ENCODE measurements at places on chromosomes 7 and 10.

GRCh38 chr10:132269266-132270230 is 38.2 kb downstream of the STK32C start:
- no peak for DNase-seq

DNA sequence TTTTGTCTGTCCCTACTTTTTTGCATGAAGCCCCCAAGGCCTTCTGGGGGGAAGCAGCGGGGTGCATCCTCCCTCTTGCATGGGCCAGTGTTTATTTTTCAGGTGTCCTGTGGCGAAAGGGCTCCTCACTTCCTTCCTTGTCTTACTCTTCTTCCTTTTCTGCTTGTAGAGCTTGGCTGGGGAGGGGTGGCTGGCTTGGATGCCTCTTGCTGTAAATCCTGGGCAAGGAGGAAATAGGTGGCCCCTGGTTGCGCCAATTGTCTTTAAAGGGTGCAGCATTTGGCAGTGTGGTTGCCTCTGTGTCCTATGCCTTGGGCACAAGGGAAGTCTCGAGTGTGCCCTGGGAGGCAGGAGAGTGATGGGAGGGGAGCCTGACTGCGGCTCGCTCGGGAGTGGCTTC is 95.0 kb downstream of the SH2D4B start:
- DNase-seq = no peak

DNA sequence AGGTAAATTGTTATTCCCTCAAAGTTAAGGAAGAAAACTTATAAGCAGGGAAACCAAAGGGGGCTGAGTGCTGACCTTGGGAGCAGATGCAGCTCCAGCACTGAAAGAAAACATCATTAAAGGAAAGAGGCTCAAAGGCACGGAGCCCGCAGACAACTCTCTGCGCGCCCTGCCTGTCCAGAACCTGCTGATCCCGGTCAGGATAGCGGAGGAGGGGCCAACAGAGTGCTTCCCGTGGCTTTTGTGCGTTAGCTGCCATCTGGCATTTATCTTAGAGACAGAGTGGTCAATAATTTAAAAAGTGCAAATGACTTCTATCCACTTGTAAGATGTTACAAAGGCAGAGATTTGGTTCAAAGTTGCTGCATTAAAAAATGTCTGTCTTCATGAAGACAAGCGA is 162.1 kb downstream of the FANK1 start:
- DNase-seq = no peak

- no peak for DNase-seq
These were observed 7.8 kb upstream of the DPYSL4 start for GRCh38 chr10:132178672-132179545.

- DNase-seq = no peak
These were observed 140.7 kb upstream of the AOAH start for GRCh38 chr7:36865019-36865418.

DNA sequence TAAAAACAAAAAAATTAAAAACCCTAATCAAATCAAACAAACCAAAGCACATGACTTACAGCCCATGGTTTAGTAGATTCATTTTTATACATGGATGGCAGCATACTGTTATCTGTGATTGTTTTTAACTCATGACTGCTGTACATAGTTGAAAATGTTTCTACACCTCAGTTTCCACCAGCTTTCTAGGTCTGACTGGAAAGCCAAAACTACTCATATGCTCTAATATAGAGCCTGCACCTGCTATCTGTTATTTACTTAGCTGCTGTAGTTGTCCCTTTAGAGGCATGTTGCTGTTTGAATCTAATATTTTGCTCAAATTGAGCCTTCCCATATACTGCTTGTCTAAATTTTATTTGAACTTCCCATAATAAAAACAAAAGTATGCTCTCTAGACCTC is 289.9 kb upstream of the LRRN3 start:
- no peak for DNase-seq

DNA sequence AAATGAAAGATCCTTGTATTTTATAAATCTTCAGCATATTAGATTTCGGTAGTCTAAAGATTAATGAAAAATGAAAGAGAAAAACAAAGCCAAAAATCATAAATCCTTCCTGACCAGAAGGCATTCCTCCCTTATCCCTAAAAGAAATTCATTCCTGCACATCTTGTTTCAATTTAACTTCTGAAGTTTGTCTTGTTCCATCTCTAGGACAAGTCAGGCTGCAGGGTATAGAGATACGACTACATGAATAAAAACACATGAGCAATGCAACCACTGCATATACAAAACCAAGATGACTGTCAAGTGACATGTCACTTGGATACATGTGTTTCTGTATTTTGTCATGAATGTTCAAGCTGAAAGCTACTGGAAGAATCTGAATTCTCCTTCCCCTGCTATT is 214.9 kb downstream of the JAZF1 start:
- no peak for DNase-seq

- DNase-seq = no peak
These were observed 95.7 kb upstream of the EEPD1 start for GRCh38 chr7:36057323-36057722.

- peak; percentile 82 for DNase-seq
These were observed 29.0 kb downstream of the GSTO2 start for GRCh38 chr10:104297697-104298660.

GRCh38 chr10:33267708-33268107 is 66.8 kb downstream of the NRP1 start:
- no peak for DNase-seq

- DNase-seq = no peak
These were observed 224.9 kb upstream of the NFE2L3 start for GRCh38 chr7:25926891-25927625.

DNA sequence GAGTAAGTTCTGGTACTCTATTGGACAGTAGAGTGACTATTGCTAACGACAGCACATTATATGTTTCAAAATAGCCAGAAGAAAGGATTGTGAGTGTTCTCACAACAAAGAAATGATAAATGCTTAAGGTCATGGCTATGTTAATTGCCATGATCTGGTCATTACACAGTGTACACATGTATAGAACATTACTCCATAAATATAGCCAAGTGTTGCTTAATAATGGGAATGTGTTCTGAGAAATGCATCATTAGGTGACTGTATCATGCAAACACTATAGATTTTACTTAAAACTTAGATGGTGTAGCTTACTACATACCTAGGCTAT is 19.6 kb downstream of the EPC1 start:
- DNase-seq = no peak

GRCh38 chr7:95549818-95550529 is 46.3 kb downstream of the PDK4 start:
- DNase-seq = peak; percentile 82

- peak; percentile 71 for DNase-seq
These were observed 44.3 kb upstream of the ZC3HAV1 start for GRCh38 chr7:139153832-139154231.

GRCh38 chr10:51313773-51314478 is 239.6 kb downstream of the PRKG1 start:
- DNase-seq = no peak

DNA sequence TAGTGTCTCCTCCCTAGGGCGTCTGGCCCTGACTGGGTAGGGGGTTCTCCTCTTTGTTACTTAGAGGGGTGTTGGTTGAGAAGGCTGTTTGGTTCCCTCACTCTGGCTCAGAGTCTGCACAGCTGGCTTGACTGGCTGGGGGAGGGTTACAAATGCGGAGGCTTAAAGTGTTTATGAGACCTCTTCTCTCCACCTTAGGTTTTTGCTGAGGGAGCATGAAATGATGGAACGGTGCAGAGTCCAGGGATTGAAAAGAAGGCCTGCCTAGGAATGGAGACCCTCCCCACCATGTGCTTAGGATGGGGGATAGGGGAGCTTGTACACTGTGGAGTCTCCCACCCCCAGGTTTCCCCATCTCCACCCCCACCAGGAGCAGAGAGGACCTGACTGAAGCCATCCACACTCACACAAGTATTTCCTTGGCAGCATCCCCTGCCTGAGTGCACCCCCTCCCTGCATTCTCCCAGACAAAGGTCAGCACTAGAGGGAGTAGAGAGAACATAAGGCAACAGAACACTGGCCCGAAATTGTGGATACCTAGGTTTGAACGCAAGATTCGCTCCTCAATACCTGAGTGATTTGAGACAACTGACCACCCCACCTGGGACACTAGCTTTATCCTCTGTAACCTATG is 1.7 kb upstream of the LDB1 start:
- DNase-seq = no peak

- no peak for DNase-seq
These were observed 5.0 kb upstream of the EGFR start for GRCh38 chr7:55013851-55014250.

DNA sequence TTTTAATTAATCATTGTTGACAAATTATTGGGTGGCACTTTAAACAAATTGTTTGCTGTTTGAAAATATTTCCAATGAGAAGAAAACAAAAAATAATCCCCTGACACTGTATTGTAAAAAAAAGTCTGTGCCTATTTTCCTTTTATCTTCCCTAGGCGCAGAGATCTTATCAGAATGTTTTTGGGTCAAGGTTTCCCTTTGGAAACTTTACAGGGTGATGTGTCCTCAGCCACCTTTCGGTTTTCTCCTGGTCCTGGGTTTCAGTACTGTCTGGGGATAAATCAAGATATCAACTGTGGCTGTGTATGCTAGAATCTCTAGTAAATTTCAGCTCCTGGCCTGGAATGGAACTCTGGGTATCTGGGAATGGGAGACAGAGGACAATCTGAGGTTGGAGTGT is 1.4 kb downstream of the ZNF107 start:
- no peak for DNase-seq

DNA sequence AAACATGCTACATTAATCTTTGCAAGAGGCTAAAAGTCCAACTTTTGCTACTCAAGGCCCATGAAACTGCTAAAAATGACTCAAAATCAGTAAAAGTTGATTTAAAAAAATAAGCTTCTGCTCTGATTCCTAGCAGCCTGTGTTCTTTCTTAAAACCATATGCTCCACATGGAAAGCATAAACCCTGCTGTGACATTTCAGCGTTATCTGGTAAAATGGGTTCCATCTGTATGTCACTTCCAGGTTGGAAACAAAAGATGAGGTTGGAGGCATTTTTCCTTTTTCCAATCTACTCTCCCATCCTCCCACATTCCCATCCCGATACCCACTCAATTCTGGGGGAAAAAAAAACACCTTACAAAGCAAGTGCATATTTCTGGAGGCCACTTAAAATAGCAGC is 439.5 kb downstream of the NEBL start:
- DNase-seq = no peak

DNA sequence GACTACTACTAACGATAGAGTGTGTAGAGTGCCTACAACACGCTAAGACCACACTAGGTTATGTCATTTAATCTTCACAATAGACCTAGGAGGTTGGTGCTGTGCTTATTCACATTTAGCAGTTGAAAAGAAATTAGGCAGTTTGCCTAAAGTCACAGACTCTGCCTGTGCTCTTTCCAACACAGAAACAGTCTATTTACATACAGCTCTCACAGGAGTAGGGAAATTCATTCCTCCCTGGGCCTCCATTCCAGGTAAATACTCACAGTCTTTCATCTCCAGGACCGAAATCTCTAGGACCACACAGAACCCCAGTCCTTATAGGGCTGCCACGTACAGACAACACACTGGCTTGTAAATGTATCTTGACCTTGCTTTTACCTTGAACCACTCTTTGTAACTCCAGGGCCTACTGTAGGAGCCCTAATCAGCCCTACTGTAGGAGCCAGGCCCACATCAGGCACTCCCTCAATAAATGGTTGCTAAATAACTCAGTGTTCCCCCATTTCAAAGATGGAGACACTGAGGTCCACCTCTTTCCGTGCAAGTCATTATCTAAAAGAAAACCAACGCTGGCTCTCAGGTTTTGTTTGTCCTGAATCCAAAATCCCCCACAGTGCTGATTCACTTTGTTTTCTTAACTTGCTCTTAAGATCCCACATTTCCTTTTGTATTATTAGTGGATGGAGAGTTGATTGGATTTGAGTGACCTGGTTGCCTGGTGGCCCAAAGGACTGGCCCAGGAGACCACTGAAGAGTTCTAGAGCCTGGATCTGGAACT is 146.9 kb downstream of the KCNMA1 start:
- no peak for DNase-seq

DNA sequence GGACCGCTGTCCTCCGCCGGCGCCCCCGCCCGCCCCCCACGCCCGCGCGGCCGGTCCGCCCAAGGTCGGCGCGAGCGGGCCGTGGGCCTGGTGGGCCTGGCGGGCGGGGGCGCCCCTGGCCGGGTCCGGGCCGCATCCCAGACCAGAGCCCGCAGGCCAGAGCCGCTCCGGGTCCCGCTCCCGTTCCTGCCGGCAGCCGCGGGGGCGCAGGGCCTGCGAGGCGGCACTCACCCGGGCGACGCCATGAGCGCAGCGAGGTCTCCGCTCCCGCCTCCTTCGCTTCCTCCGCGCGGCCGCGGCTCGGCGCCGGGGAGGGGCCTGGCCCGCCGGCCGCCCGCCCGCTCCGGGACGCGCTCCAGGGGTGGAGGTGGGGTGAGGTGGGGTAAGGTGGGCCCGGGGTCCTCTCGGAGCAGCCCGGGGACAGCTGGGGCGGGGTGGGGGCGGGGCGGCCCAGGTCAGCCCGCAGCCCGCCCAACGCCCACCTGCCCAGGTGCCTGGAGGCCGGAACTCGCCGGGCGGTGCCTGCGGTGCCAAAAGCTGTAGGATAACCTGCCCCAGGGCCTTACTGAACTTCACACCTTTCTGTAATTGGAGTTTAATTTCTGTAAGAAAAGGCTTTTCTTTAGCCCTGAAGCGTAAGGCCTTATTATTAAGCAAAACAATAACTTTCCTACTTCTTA is at the start of gene URGCP:
URGCP (minus strand) TSS at position 266 of the 680 bp plus-strand sequence; CDS start at position 245, 21 bp downstream.
- DNase-seq = peak; percentile 45

GRCh38 chr7:126659124-126659523 is 593.6 kb downstream of the GRM8 start:
- no peak for DNase-seq

DNA sequence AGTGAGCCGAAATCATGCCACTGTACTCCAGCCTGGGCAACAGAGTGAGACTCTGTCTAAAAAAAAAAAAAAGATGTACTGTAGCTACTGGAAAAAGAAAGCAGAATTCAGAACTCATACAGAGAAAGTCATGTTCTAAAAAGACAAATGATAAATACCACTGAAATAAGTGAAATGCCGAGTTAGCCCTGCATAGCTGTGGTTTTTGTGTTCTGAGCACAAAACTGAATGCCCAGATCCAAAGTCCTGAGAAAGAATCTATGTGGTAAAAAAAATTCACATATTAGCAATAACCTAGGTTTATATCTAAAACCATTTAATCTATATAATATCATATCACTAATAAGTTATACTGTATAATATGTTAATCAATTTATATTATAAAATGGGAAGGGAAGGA is 29.3 kb upstream of the HECW1 start:
- no peak for DNase-seq

- no peak for DNase-seq
These were observed 11.7 kb downstream of the TRIM8 start for GRCh38 chr10:102656026-102656425.

DNA sequence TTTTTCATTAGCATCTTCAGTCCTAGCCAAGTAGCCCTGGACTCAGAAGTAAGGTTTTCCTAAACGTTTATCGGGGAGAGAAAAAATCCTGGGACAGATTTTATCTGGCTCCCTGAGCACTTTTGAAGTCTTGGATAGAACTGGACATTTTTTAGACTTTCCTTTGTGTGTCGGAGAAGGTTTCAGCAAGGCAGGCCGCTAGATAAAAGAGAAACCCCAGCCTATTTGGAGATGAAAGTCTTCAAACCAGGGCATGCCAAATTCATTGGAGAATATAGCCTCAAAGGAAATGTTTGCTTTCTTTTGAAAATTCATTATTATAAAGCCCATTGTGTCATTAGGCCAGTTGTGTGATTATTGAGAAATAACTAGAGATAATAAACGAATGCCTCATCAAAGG is 228.1 kb downstream of the BAMBI start:
- DNase-seq = no peak
